ENCODE measurements at places on chromosomes 5 and 9. TPM values are rescaled to one million over a fixed set of nuclear protein-coding genes. Genes with fewer than 3 reads are reported as not detected.

Gene NUP155
- total RNA-seq, result 20.5 TPM

Gene PCDHB13
- total RNA-seq, result 0.07 TPM

Gene BAAT
- total RNA-seq, result 0.34 TPM

Gene MCIDAS
- 2.2 TPM for total RNA-seq

Gene FGF10
- not detected for total RNA-seq

Gene LCN15
- not detected for total RNA-seq

Gene PSD2
- not detected for total RNA-seq

Gene OR1J2
- total RNA-seq, result not detected

Gene GPR21
- total RNA-seq, result not detected

Gene SLC1A3
- total RNA-seq, result not detected

Gene GBA2
- total RNA-seq, result 27.0 TPM

Gene SLC36A2
- not detected for total RNA-seq

Gene SURF6
- total RNA-seq, result 24.0 TPM

Gene PCDHGB7
- not detected for total RNA-seq

Gene UIMC1
- 45.8 TPM for total RNA-seq

Gene C9
- not detected for total RNA-seq

Gene PCDHGB1
- 1.9 TPM for total RNA-seq

Gene MEIKIN
- total RNA-seq, result not detected

Gene SLC27A6
- not detected for total RNA-seq

Gene CDH9
- not detected for total RNA-seq

Gene CTSL
- total RNA-seq, result 686 TPM
